Activated naive CD4-positive, alpha-beta T cell (primary cell): ENCODE measurements at places on chromosomes 5 and 9.

DNA sequence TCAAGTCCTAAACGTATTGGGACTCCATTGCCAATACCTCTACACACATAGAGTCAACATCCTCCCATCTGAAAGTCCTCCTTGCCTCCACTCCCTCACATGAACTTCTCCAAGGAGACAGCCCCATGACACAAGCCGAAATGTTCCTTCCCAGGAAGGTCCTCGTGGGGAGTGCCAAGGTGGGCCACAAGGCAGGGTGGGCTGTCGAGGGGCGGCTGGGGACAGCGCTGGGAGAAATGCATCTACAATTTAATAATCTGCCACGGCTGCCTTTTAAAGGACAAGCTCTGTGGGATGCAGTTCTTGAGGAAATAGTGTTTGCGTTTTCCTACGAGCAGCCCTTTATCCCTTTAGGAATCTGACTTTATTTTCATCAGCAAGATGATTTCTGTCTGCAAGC, 138.7 kb downstream of the GABBR2 start:
- no peak for DNase-seq

GRCh38 chr5:153157156-153157555, 333.3 kb upstream of the GRIA1 start:
- DNase-seq, result no peak

DNA sequence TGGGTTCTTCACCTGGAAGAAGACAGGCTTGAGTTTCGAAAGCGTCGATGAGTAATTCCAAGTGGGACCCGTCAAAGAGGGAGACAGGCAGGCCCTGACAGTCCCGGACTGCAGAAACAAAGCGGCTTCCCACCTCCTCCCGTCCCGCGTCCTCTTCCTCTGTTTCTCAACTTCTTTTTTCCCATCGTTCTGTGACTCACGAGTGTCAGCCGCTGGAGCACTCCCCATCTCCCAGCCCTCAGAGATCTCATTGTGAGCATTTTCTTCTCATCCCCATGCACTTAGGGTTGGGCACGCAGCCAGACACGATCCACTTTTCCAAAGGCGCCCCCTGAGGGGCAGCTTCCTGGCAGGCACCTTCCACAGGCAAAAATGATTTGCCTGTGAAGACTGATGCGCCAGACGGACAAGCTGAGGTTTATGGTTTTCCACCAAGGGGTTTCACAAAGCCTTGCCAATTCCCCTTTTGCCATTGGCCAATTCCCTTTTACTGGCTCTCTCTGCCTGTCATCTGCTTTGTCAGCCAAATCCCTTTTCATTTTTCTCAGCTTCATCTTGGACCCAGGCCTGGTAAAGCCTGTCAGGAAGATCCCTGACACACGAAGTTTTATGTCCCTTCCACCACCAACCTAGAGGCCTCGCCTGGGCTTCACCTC, 86.5 kb upstream of the ANKRD55 start:
- no peak for DNase-seq

- DNase-seq, result no peak
Measured at GRCh38 chr9:38342096-38342495, 50.4 kb upstream of the ALDH1B1 start.

DNA sequence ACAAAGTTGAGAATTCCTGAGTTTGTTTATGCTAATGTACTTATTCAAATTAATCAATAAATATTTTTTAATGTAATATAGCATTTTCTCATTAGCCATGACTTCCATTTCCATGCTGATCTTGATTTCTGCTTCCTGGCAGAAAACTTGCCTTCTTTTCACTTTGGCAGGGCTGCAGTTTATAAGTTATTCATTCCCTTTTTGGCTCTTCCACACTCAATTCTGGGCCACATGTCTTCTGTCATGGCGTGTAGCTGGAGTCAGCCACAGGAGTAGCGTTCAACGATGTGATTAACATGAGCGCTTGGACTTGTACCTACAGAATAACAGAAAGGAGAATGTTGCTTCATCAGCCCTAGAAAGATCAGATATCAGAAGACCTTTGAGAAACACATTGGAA, 172.9 kb downstream of the CFAP90 start:
- no peak for DNase-seq

DNA sequence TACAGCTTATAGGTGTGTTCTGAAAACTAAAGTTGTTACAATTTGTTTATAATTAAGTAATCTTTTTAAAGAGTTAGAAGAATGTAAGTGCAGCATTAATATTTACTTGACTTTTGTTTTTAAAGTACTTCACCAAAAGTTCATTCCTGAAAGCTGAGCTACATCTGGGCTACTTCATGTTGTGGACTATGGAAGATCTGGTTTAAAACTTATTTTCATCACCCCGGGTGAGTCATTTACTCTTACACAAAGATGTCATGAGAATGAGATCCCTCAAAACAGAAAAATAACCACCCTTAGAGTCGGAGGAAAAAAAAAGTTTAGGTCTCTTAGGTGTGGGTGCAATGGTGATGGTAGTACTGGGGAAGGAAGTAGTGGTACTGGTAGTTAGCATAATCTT, 5.1 kb downstream of the POU5F2 start:
- DNase-seq, result no peak

DNA sequence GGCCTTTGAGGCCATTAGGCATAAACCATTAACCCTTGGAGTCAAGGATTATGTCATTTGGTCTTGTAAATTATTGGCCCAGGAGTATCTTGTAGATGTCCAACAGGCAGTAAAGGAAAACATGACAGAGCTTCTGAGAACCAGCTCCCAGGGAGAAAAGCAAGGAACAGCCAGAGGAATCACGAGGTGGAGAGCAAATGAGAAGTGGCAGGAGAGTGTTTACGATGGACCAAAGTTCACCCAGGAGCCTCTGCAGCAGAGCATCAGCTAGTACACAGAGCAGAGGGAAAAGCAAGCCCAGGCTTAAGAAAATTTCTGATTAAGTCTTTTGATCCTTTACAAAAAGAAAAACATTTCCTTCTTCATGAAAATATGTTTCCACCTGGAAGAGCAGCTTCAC, 206.2 kb downstream of the NDUFS4 start:
- DNase-seq, result no peak

GRCh38 chr9:133429641-133430161, 7.5 kb downstream of the ADAMTS13 start:
- DNase-seq, result no peak

DNA sequence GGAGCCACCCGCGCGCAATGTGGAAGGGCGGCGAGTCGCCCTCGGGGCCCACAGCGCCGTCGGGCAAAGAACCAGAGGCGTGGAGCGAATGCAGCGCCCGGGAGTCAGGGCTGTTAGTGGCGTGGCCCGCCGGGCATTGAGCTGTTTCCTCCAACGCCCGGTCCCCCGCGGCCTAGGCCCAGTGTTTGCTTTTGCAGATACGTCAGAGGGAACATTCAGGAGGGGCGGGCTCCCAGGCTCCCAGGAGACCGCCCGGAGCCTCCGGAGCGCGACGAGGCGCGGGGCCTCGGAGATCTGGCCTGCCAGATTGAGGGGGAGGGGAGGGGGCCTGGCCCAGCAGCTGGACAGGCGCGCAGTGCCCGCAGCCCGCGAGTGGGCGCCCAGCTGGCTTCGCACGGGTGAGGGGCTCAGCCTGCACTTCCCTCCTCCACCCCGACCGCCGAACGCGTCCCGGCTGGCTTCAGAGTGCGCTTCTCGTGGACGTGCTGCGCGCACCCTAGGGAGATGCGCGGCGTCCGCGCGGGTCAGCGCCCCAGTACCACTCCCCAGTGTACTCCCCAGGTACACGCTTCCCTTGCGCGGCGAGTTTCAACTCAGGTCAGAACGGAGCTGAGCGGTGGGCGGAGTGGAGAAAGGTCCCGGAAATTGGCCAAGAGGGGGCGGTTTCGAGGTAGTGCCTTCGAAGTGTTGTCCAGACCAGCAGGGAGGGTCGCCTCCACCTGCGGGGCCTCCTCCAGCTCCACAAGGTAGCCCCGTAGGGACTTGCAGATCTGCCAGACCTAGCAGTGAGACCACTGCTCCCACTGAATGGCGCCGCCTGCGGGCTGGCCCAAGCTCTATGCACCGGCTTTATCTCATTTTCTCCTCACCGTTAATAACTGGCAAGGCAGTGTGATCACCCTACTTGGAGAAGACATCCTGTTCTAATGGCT, 130.4 kb downstream of the TMEM174 start:
- no peak for DNase-seq

DNA sequence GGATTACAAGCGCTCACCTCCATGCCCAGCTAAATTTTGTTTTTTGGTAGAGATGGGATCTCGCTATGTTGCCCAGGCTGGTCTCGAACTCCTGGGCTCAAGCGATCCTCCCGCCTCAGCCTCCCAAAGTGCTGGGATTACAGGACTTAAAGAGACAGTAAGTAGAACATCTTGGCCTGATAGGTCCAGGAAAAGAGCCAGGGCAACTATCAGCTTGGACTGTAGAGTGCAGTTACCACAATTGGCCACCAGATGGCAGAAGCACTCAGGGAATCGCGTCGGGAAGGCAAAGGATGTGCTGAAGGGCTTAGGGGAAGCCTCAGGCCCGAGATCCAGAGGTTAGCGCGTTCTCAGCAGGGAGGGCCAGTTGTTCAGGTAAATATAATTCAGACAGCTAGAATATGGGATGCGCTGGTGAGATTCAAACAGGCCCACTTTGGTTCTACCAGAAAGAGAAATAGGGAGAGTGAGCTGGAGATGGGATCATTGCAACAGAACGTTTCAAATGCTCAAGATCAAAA, 21.5 kb downstream of the C9orf57 start:
- no peak for DNase-seq

GRCh38 chr5:77620405-77620804, 18.1 kb downstream of the OTP start:
- no peak for DNase-seq

DNA sequence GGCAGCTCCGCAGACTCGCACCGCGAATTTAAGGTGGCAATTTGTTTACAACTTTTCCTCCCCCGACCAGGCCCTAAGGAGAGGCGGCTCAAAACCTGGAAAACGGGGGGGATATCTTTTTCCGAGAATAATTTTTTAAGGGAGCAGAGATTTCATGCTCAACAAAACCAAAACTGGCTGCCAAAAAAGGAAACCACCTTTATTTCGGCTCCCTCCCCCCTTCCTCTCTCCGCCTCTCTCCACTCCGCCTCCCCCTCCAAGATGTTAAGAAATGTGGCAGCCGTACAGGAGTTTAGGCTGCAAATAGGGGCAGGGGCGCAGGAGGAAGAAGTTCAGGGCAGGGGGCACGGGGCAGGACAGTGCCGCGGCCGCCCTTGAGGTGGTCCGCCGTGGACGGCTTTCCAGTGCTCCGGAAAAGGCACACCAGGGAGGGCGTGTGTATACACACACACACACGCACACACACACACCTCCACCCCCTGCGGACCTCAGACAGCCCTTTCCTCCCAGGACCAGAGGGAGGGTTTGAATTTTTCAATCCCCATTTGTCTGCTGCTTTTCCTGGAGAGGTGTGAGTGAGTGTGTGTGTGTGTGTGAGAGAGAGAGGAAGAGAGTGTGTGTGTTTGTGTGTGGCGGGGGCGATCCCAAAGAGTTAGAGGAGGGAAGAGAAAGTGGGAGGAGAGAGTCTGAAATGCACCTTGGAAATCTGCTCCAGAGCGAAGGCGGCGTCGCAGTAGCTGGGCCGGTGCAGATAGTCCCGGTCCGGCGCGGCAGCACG, 9.1 kb downstream of the PTCH1 start:
- DNase-seq, result peak; percentile 27

DNA sequence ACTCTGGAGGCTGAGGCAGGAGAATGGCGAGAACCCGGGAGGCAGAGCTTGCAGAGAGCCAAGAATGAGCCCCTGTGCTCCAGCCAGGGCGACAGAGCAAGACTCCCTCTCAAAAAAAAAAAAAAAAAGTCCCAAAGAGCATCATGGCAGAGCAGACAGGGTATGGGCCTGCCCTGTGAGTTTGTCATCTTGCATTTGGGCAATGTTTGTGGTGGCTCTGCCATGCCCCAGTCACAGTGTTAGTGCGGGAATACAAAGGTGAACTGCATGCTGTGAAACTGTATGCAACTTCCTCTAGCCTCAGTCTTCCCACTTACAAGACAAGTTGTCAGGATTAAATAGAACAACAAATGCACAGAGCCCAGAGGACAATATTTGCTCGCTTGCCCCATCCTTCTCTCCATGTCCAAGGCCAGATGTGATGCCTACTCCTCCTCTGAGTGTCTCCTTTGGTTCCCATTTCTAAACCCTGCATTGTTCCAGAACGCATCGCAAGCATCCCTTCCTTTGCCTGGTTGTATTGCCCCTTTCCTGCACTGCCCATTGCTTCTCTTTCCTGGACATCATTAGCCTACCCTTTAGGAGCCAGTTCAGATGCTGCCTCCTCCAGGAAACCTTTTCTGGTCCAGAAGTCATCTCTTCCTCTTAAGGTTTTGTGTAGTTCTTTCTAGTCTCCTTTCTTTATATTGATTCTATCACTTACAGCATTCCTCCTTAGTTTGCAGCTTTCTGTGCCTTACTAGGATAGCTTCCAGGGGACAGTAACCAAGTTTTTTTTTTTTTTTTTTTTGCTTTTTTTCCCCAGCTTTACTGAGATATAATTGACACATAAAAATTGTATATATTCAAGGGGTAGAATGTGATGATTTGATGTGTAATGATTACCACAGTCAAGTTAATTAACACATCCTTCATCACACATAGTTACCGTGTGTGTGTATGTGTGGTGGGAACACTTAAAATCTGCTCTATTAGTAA, 69.0 kb upstream of the TNFAIP8 start:
- DNase-seq, result no peak

DNA sequence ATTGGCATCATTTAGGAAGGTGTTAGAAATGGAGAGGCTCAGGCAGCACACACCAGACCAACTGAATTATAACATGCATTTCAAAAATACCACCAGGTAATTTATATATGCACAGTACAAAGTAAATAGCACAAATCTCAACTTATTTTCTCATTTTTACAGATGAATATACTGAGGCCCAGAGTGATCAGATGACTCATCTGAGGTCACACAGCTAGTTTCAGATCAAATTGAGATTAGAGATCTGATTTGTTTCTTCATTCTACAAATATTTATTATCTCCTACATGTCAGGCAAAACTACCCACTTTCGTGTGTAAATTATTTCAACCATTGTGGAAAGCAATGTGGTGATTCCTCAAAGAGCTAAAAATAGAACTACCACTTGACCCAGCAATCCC, 507.1 kb downstream of the TLE4 start:
- DNase-seq, result no peak

- no peak for DNase-seq
Measured at GRCh38 chr5:80054682-80055081, 19.5 kb downstream of the THBS4 start.

DNA sequence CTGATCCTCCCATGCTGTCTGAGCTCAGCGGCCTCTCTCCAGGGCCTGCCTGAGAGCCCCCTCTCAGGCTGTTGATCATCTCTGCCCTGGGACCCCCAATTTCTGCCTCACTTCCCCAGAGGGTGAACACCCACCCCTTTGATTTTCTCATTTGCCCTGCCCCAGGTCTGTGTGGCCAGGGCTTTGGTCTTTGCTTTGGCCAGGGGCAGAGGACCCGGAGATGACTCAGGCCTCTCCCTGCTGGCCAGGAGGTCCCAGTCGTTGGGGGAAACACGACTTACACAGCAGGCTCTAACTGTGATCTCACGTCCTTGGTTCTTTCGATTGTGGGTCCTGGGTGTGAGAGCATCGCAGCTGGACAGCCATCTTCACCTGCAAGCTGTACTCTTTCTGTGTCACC, 1.1 kb upstream of the ADAMTS2 start:
- no peak for DNase-seq

GRCh38 chr5:126656401-126657007, 55.8 kb downstream of the PHAX start:
- no peak for DNase-seq

GRCh38 chr5:168260353-168261226, 30.9 kb upstream of the WWC1 start:
- no peak for DNase-seq
